ENCODE measurements at places on chromosomes 7 and 10.
A peak's percentile ranks its signal among the peaks of the same experiment; 100 is the strongest.

DNA sequence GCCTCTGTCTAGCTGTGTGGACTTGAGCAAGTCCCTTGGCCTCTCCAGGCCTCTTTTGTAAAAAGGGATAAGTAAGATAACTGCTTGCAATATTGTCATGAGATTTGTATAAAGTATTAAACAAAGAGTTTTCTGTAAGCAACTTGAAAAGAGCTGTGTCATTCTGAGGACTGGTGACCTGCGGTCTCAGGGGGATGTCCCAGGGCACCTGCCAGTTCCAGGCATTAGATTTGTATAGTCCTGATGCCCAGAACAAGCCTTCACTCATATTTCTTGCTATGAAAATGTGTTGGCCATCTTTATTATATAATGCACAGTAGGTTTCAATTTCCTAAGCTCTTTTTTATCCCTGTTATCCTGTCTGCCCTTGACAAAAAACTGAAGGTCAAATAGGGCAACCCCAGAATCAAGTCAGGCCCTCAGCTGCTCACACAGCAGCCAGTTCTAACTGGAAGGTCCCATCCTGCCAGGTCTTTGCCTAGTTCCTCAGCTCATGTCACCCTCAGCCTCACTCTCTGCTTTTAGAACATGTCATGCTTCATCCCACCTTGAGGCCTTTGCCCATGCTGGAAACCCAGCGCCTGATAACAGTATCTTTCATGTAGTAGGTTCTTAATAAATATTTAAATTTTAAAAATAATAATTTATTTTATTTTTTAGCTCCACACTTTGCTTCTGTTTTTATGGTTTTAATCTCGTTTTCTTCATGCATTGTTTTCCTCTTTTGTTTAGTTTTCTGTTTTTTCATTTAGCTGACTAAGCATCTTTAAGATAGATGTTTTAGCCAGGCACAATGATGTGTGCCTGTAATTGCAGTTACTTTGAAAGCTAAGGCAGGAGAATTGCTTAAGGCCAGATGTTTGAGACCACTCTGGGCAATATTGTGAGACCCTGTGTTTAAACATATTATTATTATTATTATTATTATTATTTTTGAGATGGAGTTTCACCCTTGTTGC is 87.5 kb upstream of the ZNF92 start:
- H3K27me3 ChIP-seq: no peaks in the 10 kb centered on the region
- H3K36me3 ChIP-seq: no peaks in the 10 kb centered on the region
- H3K4me1 ChIP-seq: no peaks in the 10 kb centered on the region
- H3K27ac ChIP-seq: no peak overlapping the region
- no peak overlapping the region for H3K4me3 ChIP-seq

DNA sequence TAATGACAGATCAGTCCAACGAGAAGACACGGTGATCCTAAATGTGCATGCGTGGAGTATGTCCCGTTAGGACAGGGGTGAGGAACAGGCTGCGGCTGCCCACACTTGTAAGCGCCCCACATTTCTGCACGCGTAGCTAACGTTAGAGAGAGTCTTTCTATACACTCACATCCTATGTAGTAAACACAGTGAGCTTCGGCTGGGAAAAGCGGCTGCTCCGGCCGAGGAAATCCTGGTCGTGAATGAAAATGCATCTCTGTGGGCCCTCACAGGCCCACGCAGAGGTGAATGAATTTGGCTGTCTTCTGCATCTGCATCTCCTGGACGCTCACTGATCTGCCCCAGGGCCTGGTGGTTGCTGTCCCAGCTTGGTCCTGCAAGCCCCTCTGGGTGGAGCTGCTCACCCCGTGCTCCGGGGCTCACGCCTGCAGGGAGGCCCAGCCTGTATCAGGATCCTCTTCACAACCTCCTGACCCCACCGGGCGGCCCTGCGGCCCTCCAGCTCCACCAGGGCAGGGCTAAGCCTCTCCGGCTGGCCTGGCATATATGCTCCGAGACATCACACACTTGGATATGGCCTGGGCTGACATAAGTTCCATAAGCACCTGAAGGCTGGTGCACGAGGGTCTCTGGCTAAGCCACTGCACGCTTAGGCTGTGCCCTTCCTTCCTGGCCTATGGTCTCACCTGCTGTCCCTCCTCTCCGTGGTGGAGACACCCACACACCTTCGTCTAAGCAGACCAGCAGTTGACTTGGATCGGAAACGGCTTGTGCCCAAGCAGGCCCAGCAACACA is 117.9 kb upstream of the DIP2C start:
- peaks cover 59% of the 10 kb centered on the region for H3K36me3 ChIP-seq
- no peak overlapping the region for H3K4me3 ChIP-seq
- H3K27ac ChIP-seq: no peak overlapping the region
- no peaks in the 10 kb centered on the region for H3K27me3 ChIP-seq

GRCh38 chr7:155709453-155709852 is 65.0 kb downstream of the RBM33 start:
- no peak overlapping the region for H3K4me3 ChIP-seq
- H3K36me3 ChIP-seq: peaks cover 87% of the 10 kb centered on the region
- no peaks in the 10 kb centered on the region for H3K27me3 ChIP-seq
- no peaks in the 10 kb centered on the region for H3K4me1 ChIP-seq
- no peak overlapping the region for H3K27ac ChIP-seq
- no peak for DNase-seq

DNA sequence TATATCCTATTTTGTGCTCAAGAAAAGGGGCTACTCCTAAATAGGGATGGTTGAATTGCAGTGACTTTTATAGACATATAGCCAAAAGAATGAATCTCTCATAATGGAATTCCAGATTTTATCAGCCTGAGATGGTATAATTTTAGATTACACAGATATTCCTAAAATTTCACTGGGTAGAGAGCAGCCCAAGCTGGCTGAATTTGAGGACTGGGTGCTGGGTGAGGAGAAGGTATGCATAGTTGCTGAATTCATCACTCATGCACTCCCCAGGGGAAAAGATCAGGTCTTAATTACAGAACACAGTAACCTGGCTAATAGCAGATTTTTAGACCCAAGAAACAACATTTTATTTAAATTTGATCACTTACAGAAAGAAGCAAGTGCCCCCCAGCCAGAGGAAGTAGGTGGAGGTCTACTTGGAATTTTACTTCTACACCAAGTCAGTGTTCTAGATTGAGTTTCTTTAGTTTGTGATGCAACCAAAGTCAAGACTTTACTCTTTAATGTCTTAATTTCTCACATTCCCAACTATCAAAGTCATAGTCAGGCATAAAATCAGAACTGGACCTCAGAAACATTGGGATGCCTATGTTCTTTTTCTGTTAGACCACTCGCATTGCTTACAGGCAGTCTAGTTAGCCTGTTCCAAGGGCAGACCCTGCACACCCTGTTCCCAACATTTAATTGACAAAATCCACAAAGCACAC is 337.4 kb upstream of the PODXL start:
- H3K4me3 ChIP-seq: no peak overlapping the region
- H3K27me3 ChIP-seq: no peaks in the 10 kb centered on the region
- no peaks in the 10 kb centered on the region for H3K36me3 ChIP-seq
- no peaks in the 10 kb centered on the region for H3K4me1 ChIP-seq
- H3K27ac ChIP-seq: no peak overlapping the region

- no peaks in the 10 kb centered on the region for H3K27me3 ChIP-seq
- H3K36me3 ChIP-seq: no peaks in the 10 kb centered on the region
- H3K4me3 ChIP-seq: no peak overlapping the region
- H3K27ac ChIP-seq: no peak overlapping the region
- no peak for DNase-seq
- no peaks in the 10 kb centered on the region for H3K4me1 ChIP-seq
Observed at GRCh38 chr10:63554657-63555056, 33.5 kb downstream of the REEP3 start.

- H3K4me3 ChIP-seq: no peak overlapping the region
- no peak for DNase-seq
- H3K27ac ChIP-seq: no peak overlapping the region
- no peaks in the 10 kb centered on the region for H3K4me1 ChIP-seq
- H3K27me3 ChIP-seq: no peaks in the 10 kb centered on the region
- H3K36me3 ChIP-seq: no peaks in the 10 kb centered on the region
Observed at GRCh38 chr10:12420530-12421120, 71.3 kb downstream of the CAMK1D start.

GRCh38 chr7:129184981-129185670 is 3.3 kb upstream of the SMO start:
- H3K36me3 ChIP-seq: no peaks in the 10 kb centered on the region
- DNase-seq: no peak
- peaks cover 7% of the 10 kb centered on the region for H3K4me1 ChIP-seq
- H3K27ac ChIP-seq: no peak overlapping the region
- H3K4me3 ChIP-seq: no peak overlapping the region
- peaks cover 14% of the 10 kb centered on the region for H3K27me3 ChIP-seq

DNA sequence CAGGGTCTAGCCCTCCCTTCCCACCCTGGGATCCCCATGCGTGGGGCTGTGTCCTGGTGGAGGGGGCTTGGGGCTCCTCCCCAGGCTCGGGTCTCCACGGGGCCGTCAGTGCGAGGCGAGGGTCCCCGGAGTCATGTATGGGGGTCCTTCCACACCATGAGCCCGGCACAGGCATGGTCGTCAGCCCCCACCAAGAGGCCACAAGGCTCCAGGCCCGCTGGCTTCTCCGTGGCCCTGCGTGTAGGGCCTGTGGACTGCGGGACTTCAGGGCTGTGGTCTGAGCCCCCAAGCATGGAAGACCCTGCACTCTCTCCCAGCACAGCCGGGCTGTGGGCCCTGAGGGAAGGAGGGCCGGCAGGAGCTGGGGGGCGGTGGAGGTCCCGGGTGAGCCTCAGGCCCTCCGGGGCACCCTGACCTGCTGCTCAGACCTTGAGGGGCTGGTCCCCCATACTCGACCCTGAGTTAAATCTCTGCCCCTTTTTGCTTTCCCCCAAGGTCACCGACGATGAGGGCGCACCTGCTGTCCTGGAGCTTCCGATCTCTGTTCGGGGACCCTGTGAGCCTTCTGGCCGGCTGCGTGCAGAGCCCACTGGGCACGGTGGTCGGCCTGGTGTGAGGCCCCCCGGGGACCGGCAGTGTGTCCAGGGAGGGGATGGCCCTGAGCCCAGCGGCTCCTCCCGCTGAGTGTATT is 19.7 kb downstream of the PWWP2B start:
- no peaks in the 10 kb centered on the region for H3K27me3 ChIP-seq
- peaks cover 15% of the 10 kb centered on the region for H3K4me1 ChIP-seq
- no peak overlapping the region for H3K27ac ChIP-seq
- H3K36me3 ChIP-seq: no peaks in the 10 kb centered on the region
- H3K4me3 ChIP-seq: no peak overlapping the region

DNA sequence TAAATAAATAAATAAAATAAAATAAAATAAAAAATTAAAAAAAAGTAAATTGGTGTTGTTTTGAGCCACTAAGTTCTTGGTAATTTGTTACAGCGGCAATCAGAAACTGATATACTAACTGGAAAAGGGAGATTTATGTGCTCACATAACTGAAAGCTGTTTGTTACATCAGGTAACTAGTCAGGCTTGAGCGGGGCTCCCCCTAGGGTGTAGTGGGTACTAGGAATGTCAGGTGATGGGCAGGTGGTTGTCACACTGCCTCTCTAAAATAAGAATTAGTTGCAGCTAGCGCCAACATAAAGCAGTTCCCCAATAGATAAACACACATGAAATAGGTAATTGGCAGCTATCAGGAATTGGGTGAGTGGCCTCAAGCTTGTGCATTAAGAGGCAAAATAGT is 1336.9 kb downstream of the XPNPEP1 start:
- H3K27ac ChIP-seq: no peak overlapping the region
- H3K4me3 ChIP-seq: no peak overlapping the region
- no peaks in the 10 kb centered on the region for H3K36me3 ChIP-seq

DNA sequence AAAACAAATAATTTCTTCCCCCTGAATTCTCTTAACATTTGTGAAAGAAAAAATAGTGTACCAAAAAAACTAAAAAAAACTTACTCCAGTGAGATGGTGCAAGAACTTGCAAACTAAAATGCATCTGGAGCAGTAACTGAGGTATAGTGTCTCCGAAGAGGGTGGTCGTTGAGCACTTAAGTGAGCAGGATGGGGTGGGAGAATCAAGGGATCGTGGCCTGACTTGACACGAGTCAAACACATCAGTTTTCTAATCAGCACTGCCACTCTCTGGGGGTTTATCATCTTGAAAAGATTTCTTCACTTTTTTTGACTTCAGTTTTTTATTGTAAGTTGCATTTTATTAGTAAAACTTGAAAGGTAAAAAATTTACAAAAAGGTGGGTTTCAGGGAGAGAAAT is 2.5 kb downstream of the ZNF273 start:
- no peaks in the 10 kb centered on the region for H3K27me3 ChIP-seq
- DNase-seq: no peak
- H3K4me3 ChIP-seq: peak overlapping the region; percentile 26
- peaks cover 23% of the 10 kb centered on the region for H3K4me1 ChIP-seq
- H3K36me3 ChIP-seq: peaks cover 5% of the 10 kb centered on the region
- H3K27ac ChIP-seq: no peak overlapping the region

DNA sequence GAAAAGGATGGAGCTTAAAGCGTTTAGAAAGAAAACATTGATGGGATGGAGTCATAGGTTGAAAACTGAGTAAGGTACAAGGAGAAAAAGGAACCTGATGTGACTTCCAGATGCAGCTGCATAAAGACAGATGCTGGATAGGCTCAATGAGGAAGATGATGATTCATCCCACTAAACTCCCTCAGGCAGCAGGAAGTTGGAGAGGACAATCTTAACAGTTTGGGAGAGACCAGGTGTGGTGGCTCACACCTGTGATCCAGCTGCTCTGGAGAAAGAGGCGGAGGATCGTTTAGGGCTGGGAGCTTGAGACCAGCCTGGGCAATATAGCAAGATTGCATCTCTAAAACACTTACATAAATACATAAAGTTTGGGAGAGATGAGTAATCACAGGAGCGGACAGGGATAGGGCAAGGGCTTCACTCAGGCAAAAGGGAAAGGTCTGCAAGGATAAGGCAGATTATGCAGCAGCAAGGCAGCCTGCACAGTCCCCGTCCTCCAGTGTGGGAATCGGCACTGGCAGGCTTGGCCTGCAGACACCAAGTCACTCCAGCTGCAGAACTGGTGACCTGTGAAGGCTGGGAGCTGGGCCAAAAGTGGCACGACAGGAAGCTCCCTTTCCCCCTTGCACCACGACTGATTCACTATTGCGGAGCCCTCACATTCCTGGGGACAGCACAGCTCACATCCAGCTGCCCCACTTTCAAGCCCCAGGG is 438.5 kb downstream of the GRID1 start:
- H3K4me3 ChIP-seq: no peak overlapping the region
- no peak for DNase-seq
- no peaks in the 10 kb centered on the region for H3K36me3 ChIP-seq
- no peaks in the 10 kb centered on the region for H3K4me1 ChIP-seq

GRCh38 chr7:112433289-112433688 is 17.0 kb upstream of the IFRD1 start:
- H3K4me3 ChIP-seq: no peak overlapping the region
- H3K4me1 ChIP-seq: no peaks in the 10 kb centered on the region
- no peaks in the 10 kb centered on the region for H3K27me3 ChIP-seq
- H3K27ac ChIP-seq: no peak overlapping the region
- no peak for DNase-seq

GRCh38 chr10:101080933-101081931 is 19.4 kb downstream of the KAZALD1 start:
- H3K4me3 ChIP-seq: no peak overlapping the region
- peaks cover 14% of the 10 kb centered on the region for H3K27me3 ChIP-seq
- DNase-seq: no peak
- no peaks in the 10 kb centered on the region for H3K4me1 ChIP-seq
- no peak overlapping the region for H3K27ac ChIP-seq

Data from CD4-positive, CD25-positive, alpha-beta regulatory T cell (primary cell).